ENCODE measurements at places on chromosomes 4 and X.

DNA sequence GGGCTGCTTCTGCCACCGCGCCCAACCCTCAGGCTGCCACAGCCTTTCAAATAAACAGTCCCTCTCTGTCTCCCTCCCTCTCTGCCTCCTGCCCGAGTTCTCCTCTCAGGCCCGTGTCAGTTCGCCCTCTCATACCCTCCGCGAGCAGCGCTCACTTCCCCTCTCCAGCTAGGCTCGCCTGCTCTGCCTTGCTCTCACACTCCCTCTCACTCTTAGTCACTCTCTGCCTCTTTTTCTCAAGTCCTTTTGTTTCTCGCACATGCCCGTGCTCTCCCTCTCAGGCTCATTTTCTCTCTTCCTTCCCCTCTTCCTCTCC lies 3.2 kb downstream of the EFNB1 start:
- DNase-seq: no peak

DNA sequence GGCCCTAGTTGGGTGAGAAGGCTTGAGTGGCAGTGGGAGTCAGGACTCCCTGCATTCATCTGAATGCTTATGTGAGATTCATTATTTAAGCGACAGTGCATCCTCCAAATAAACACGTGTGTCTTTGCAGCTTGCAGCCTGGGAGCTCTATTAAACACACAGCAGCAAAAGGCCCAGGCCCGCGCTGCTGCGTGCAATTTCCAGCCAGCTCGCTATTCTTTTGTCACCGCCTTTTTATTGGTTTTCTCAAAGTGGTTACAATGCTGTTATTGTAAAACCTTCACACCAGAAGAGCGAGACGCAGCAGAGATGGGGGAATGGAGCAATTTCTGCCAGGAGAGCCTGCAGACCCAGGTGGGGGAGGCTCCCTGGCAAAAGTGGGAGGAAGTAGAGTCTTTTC lies 252.5 kb downstream of the BCOR start:
- DNase-seq: no peak

DNA sequence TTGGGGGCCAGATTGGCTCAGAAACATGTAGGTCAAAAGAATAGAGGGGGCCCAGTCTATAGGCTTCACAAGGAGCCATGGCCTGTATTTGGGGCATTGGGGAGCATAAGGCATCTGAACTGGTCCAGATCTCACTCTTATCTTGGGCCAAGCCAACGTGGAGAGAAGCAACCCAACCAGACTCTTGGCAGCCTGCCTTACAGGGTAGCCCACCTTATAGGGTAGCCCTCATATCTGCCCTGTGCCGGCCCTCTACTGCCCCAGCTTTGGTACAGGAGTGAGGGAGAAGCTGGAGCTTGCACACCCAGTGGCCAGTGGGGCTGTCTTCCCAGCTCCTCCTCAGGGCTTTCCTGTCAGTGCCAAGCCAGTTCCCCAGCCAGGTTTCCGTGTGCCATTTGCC lies 142.2 kb downstream of the AMMECR1 start:
- no peak for DNase-seq

- DNase-seq: no peak
These were observed 69.5 kb downstream of the ACOX3 start for GRCh38 chr4:8370835-8371595.

- no peak for DNase-seq
These were observed 3.7 kb downstream of the MAB21L2 start for GRCh38 chr4:150585611-150586010.
